Nephron progenitor cell (in vitro differentiated cells): ENCODE measurements at places on chromosomes 16 and 17.

DNA sequence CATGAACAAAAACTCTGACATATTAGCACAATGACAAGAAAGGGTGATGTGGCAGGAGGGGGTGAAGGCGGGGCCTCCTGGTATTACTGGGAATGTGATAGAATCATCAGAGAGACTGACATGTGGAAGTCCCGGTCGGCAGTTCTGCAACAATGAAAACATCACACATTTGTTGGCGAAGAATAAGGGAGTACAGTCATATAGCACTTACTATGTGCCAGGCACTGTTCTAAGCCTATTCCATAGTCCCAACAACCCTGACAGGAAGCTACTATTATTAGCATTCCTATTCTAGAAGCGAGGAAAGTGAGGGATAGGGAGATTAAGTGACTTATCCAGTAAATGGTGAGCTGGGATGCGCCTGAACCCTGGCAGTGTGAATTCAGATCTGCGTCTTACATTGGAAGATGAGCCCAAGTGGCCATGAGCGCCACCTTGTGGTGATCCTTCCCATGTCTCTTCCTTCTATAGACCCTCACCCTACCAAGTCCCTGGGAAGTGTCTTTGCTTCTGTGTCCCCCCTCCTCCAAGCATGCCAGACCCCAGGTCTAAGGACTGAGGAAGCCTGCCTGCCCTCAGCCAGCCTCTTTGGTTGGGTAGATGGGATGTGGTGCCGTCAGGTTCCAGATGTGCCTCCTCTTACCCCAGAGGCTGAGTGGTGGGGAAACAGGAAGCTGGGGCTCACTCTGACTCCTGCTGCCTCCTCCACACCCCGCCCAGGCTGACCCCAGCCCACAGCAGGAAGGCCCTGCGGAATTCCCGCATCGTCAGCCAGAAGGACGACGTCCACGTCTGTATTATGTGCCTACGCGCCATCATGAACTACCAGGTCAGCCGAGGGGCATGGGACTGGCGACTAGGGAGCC is 14.0 kb downstream of the FMNL1 start:
- peak; percentile 87 for DNase-seq

GRCh38 chr17:43018932-43019331 is 3.3 kb downstream of the VAT1 start:
- DNase-seq: no peak

- DNase-seq: no peak
These were observed 262.4 kb upstream of the PSMD7 start for GRCh38 chr16:74034200-74034599.

- no peak for DNase-seq
These were observed 12.8 kb downstream of the ZNF668 start for GRCh38 chr16:31061126-31061812.

DNA sequence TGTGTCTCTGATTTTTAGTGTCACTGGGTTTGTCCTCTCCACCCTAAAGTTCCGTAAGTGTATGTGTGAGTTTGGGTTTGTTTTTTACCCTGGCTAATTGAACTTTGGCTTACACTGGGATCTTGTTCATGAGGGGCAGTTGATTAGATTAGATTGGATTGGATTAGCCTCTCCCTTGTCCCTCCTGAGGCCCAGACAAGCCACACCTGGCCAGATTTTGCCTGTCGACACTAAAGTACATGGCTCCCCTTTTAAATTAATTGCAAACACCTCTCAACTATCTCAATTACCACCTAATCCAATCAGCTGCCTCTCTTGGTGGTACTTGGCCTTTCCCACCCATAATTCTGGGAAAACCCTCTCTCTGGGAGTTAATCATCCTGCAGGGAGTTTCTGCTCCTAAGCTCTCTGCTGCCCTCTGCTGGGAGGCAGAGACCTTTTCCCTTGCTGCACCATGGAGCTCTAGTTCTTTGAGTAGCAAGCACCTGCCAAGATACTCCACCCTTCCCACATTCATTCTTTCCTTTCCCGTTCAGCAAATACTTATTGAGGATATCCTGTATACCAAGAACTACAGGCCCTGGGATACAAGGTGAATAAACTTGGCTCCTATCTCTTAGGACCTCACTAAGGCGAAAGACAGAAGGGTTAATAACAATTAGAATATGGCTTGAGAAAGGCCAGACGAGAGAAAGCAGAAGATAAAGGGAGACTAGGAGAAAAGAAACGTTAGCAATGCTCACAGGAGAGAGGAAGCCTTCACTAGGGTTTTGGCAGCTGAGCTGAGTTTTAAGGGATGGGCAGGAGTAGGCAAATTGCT is 60.0 kb upstream of the MPHOSPH6 start:
- DNase-seq: peak; percentile 88

GRCh38 chr16:50581845-50582244 is 33.6 kb downstream of the NKD1 start:
- DNase-seq: no peak

DNA sequence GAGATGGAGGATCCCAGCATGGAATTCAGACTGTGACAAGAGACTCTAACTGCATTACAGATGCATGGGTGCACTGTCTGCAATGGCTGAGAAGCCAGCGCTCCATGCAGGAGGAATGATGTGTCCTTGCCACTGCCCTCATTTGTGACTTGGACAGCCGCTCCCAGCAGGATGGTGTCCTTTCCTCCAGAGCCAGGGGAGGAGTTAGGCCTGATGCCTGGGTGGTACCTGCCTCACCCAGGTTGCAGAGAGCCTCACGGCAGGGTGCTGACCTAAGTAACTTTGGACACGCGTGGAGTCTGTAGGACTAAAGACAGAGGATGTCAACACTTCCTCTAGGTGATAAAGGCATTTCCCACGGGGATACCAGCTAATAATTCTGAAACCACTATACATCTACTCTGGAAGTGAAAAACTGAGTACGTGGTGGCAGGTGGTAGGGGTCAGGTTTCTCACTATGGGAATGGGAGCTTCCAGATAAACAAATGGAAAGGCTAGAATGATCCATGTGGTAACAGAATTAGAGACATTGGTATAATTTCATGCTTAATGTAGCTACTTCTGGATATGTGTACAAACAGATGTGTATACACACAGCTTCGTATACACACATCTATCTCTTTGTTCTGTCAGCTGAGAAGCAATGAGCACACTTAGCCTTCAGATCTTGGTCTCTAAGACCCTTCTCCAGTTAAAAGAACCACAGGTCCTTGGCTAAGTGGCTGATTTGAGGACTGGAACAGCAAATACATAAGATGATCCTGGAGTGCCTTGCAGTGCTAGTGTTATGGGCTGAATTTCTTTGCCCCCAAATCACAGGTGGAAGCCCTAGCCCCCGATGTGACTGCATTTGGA is 13.7 kb upstream of the CSNK1D start:
- DNase-seq: no peak
